ENCODE measurements at places on chromosomes 3 and 15. TPM values are rescaled to one million over a fixed set of nuclear protein-coding genes. Genes with fewer than 3 reads are reported as not detected.

DNA sequence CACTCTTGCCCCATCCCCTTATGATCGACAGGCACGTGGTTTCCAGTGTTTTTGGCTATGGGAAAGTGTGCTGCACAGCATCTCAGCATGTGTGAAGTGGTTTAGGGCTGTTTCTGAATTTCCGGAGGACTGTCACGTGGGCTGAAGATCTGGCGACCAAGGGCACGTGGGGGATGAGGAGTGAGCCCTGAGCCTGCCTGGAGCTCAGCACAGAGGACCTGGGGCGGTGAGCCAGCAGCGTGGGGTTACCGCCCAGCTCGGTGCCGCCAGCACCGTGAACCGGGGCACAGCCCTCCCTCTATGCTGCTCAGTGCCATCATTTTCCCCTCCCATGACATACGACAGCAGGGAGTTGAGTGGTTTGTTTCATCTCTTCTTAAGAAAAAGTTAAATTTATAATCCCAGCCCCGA is 150.2 kb downstream of the DNAJB8 start:
- DNase-seq = no peak

- DNase-seq = no peak
These were observed 72.1 kb downstream of the FOXP1 start for GRCh38 chr3:71511446-71511845.

GRCh38 chr15:31163769-31164572 is 62.4 kb upstream of the TRPM1 start:
- DNase-seq = peak; percentile 92

The HYAL1 gene
- total RNA-seq = 0.40 TPM

- DNase-seq = no peak
These were observed 10.7 kb downstream of the THSD4 start for GRCh38 chr15:71125831-71126450.

The SLC9C1 gene
- 0.47 TPM for total RNA-seq

- DNase-seq = no peak
These were observed 67.9 kb upstream of the SLC7A14 start for GRCh38 chr3:170653801-170654200.

DNA sequence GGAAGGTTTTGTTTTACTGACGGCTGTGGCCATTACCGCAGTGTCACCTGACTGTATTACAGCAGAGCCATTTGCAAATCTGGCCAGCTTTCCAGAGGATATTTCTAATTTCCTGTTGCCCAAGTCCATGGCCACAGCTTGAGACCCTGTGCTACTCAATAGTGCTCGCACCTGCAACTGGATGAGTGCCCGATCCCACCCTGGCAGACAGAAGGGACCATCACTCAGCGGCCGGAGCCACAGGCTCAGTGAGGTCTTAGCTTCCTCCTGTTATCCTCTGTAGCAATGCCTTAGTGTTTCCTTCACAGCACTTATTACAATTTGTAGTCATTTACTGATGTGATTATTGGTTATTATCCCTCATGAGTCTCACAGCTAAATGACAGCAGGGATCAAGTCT is 184.8 kb downstream of the LRRN1 start:
- DNase-seq = no peak

The TGM5 gene
- 1.2 TPM for total RNA-seq

- peak; percentile 98 for DNase-seq
These were observed at the start of gene CDC25A for GRCh38 chr3:48188266-48189201. Gene CDC25A, minus strand, starts transcription at chr3:48188417. Its CDS starts 470 bp downstream, at chr3:48187947.

- DNase-seq = no peak
These were observed 58.3 kb upstream of the EPHA3 start for GRCh38 chr3:89049119-89049518.

DNA sequence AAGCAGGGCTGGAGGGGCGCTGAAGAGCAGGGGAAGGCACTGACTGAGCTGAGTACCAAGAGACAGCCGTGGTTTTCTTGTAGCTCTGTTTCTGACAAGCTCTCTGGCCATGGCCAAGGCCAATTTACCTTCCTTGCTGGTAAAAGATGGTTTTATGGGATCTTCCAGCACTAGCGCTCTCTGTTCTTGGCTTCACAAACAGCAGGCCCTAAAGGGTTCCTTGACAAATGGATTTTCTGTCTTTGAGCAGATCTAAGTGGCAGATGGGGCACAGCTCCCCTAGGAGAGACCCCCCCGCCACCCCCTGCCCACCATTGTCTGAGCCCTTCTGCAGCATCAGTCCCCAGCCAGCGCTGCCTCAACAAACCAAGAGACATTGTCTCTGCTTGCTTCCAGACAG is 66.6 kb downstream of the GAP43 start:
- DNase-seq = no peak

All from mammary epithelial cell (primary cell).